Fibroblast of lung (primary cell): ENCODE measurements at places on chromosomes 7 and 10. TPM values are rescaled to one million over a fixed set of nuclear protein-coding genes. Genes with fewer than 3 reads are reported as not detected.

DNA sequence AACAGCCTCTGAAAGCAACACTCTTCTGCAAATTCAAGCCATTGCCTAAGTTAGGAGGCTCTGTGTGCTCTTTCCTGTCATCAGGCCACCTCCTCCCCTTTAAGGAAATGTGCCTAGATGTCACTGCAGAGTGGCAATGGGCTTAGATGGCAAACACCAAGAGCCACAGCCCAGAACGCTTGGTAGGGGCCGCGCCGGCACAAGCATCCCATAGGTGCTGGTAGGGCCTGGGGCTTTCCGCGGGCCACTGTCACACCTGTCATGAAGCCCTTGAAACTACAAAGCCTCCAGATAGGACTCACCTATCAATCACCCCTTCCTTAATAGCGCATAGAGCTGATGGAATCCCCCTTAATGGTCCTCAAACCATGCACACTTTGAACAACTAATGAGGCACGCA lies 299.9 kb downstream of the GRID1 start:
- no peak for DNase-seq

GRCh38 chr7:6056616-6057015 lies 25.4 kb downstream of the ANKRD61 start:
- no peak for DNase-seq

- DNase-seq, result no peak
These were observed 52.1 kb downstream of the CAMK1D start for GRCh38 chr10:12401466-12401865.

GRCh38 chr10:66746711-66747110 lies 179.1 kb upstream of the LRRTM3 start:
- DNase-seq, result no peak

The CHN2 gene
- total RNA-seq, result 0.33 and 1.3 TPM in 2 replicates

DNA sequence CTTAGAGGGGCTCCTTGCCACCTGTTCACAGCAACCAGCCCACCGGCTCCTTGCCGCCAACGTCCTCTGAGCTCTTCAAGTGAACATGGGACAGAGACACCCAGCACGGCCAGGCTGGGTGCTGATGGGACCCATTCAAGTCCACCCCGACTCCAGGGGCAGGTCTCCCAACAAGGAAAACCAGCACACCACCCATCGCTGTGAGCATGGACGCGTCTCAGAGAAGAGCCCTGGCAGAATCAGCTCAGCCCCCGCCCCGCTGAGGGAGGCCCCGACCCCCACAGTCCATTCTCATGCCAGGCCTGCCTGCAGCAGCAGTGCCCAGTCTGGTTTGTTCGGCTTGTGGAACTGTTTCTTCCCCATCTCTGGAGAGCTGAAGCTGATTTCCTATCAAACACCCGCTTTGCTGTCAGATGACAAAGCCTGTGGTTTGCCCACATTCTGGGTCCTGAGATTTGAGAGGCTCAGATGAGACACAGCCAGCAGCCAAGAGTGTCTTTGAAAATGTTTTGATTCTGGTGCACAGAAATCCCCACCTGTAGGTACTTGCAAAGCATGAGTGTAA lies 216.6 kb downstream of the ZMYND11 start:
- no peak for DNase-seq

The PCGF5 gene
- 28.5 and 31.5 TPM in 2 replicates for total RNA-seq
